ENCODE measurements at places on chromosomes 2 and 18.

- DNase-seq = peak; percentile 72
Observed at GRCh38 chr18:76953583-76954233, 131.4 kb downstream of the ZNF236 start.

- DNase-seq = no peak
Observed at GRCh38 chr2:19185086-19185485, 173.3 kb downstream of the OSR1 start.

GRCh38 chr2:527581-527980 lies 149.6 kb downstream of the TMEM18 start:
- DNase-seq = no peak

- DNase-seq = peak; percentile 5
Observed at GRCh38 chr2:104521247-104521646, 332.7 kb upstream of the POU3F3 start.

- no peak for DNase-seq
Observed at GRCh38 chr2:208541989-208542464, 135.4 kb downstream of the PTH2R start.

GRCh38 chr2:102664471-102664909 lies 45.1 kb downstream of the SLC9A2 start:
- no peak for DNase-seq

- no peak for DNase-seq
Observed at GRCh38 chr2:99600981-99601651, 111.3 kb upstream of the REV1 start.

- DNase-seq = no peak
Observed at GRCh38 chr2:120253021-120253882, 600 bp downstream of the RALB start.

DNA sequence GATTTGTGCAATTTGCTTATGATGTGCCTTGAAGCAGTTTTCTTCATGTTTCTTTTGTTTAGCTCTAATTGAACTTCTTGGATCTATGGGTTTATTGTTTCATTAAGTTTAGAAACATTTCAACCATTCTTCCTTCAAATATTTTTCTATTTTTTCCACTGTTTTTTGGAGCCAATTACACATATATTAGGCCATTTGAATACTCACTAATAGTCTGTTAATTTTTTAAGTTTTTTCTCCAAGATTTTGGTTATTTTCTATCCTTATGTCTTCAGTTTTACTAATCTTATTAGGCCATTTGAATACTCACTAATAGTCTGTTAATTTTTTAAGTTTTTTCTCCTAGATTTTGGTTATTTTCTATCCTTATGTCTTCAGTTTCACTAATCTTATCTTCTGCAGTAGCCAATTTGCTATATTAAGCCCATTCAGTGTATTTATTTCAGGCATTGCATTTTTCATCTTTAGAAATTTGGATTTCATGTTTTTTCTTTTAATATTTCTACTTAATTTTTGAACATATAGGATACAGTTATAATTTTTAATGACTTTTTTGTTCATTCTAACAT lies 9.5 kb upstream of the TMEM87B start:
- no peak for DNase-seq

- peak; percentile 15 for DNase-seq
Observed at GRCh38 chr18:71116535-71116934, 827.7 kb downstream of the SOCS6 start.

DNA sequence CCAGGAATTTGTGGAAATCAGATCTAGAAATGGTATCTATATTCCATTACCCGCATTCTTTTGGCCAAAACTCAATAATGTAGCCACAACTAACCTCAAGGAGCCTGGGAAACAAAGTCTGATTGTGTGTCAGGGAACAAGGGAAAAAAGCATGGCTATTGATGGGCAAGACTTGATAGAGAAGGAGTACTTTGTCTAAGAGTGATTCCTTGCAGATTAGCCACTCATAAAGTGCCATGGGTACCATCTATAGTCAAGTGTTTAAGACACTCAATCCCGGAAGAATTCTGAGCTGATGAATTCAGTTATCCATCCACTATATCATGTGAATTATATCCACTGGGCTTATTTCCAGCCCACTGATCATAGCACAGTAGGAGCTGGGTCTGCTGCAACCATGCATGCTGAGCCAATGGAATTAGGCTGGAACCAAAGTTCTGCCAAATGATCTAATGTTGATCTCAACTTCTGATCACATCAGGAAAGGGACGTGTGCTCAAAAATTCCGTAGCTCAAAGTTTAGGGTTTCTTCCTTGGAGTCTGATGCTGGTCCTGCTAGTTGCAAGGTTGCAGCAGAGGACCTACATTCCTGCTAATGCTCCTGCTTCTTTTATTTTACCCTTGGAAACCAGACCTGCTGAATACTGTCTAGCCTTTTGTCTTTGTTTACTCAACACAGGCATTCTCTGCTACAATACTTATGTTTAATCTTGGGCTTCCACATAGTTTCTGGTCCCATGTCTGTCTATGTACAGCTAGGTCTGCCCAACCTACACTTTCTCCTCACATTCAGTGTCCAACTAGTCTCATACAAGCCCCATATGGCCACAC lies 629.7 kb downstream of the IRS1 start:
- no peak for DNase-seq

DNA sequence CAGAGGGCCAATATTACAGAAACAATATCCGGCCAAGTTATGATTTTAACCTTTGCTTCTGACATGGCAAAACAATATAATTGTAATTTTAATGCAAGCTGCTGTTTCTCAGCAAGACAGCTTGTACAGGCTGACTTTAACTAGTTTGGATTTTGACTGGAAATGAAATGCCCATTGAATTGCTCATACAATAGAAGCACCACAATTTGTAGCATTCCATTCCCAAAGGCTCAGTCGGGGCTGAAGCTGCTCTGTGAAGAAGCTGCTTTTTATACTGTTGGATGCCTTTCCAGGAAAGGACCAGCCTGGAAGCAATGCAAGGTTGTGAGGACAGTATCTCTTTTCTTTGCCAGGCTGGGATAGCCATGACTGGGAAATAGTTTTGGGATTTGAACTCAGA lies 677.0 kb upstream of the FANCL start:
- no peak for DNase-seq

DNA sequence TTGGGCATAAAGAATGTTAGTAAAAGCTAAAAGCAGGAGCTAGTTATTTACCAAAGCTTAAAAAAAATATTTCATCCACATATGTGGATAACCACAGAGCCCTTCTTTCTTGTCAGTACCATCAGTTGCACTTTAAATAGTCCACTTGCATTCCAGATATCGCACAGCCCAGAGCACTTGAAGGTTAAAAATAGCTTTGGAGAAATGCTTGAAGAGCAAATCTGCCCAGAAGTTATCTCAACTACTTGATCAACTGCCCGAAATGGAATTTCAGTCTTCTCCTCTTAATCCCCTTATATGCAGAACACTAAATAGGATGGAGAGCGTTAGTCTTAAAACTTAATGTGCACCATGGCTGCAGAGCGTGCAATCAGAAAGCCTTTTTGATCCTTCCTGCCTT lies 148.3 kb downstream of the PLEKHA3 start:
- DNase-seq = no peak

DNA sequence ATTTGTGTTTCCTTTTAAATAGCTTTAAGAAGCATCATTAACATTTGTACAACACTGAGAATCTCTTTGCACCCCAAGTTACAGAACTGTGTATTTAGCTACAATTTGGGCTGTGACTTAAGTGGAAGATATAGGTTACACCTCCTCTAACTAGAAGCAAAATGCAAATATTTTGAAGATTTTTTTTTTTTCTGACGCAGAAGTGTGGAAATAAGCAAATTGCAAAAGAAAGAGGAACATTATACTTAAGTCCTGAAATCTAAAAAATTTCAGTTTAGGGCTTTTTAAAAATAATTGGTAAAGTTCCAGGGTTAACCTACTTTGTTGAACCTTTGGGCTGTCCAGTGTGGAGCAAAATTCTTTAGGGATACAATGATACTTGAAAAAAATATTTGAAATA lies 41.4 kb upstream of the RBMS1 start:
- no peak for DNase-seq

- DNase-seq = no peak
Observed at GRCh38 chr2:152544638-152545037, 172.6 kb downstream of the PRPF40A start.

GRCh38 chr18:39959839-39960238 lies 1995.2 kb upstream of the PIK3C3 start:
- no peak for DNase-seq

GRCh38 chr2:164891460-164891859 lies 49.8 kb upstream of the COBLL1 start:
- DNase-seq = no peak

DNA sequence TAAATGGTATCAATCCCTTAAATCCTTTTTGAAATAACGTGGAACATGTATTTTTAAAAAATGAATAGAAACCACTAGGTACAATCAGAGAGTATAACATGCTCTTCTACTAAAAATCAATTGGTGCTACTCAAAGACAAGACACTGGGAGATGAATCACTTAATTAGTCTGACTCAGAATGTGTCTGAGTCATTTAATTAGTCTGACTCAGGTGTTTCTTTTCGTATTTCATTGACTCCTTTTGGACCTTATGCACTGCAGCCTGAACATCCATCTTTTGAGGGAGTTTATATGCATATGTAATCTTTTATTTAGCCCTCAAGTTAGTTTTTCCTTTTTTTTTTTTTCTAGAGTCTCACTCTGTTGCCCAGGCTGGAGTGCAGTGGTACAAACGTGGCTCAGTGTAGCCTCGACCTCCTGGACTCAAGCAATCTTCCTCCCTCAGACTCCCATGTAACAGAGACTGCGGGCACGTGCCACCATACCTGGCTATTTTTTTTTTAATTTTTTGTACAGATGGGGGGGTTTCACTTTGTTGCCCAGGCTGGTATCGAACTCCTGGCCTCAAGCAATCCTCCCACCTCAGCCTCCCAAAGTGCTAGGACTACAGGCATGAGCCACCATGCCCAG lies 26.5 kb downstream of the PPP4R3B start:
- DNase-seq = no peak

DNA sequence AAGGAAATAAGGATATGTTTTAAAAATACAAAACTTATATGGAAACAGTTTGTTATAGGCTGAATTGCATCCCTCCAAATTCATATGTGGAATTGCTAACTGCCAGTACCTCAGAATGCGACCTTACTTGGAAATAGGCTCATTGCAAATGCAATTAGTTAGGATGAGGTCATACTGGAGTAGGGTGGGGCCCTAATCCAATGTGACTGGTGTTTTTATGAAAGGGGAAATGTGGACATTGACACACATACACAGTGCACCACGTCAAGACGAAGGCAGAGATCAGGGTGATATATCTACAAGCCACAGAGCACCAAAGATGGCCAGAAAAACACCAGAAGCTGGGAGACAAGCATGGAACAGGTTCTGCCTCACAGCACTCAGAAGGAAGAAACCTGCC lies 494.2 kb downstream of the TSN start:
- DNase-seq = no peak

DNA sequence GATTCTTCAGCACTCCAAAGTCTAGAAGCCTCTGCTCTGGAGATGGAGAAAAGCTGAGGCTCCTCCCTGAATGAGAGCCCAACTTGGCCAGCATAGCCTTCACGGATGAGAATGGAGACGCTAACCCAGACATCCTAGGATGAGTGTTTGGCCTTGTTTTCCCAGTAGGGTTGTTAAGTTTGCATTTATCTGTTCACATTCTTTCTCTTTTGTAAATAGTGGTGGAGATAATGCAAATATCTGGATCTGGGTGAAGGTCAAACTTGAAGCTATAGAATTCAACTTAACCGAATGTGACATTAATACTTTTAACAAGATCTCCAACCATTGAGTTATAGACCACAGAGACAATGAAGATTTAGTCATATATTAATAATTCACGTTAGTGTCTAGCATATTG lies 53.4 kb upstream of the BZW1 start:
- no peak for DNase-seq

DNA sequence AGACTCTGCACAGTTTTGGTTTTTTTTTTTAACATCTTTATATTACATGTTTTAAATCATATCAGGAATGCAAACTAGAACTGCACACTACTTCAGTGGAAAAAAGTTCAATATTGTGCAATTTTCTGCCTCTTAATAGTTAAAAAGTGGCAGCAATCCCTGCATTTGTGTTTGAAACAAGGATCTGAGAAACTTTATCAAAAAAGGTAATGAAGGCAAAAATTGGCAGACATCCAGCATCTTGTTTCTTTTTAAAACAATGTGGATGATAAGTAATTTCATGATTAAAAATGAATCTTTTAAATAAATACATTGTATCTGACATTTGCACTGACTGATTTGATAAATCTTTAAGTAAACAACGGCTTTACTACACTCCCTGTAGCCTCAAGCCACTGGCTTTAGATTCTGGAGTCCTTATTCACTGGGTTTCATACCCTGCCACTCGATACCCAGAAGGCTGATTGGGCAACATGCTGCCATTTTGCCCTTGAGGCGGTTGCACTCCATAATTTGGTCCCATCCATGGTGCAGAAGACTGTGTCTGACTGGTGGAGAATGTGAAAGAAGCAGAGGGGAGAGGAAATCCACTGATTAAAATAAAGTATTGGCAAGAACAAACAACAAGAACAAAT lies 21.6 kb upstream of the C2orf42 start:
- DNase-seq = no peak

DNA sequence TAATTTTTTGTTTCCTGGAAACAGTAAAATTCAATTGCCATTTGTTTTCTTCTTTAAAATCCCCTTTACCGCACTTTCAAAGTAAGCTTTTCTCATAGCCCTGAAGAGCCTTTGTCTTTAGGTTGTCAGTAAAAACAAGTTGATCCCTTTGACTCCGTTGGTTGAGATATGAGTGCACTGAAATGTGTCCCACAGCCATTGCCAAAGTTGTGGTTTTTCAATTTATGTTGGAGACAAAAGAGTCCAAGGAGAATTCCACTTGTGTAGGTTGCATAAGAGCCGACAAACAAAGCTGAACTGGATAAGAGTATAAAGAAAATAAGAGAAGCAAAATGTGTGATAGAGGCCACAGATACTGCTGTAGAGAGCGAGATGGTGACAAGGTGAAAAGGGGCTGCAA lies 26.1 kb upstream of the HNMT start:
- no peak for DNase-seq

DNA sequence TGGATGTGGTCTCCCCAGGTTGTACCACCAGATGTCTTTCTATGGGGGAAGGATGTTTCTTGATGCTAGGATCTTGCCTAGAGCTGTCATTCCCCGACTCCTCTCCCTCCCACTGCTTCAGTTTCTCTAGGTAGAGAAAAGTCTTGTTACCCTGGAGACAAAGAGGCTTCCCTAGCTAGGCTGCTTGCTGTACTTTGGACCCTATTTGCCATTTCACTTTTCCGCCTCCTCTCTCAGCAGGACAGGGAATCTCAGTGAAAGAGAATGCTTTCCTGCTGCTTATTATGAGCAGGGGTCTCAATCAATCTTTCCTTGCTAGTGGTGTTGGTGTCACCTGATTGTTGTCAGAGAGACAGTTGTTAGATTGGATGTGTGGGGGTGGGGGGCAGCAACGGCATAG lies 818.8 kb upstream of the GYPC start:
- no peak for DNase-seq

GRCh38 chr18:79381811-79382311 lies 13.9 kb upstream of the NFATC1 start:
- no peak for DNase-seq

Data from NCI-H2029 (cell line).